ENCODE measurements at places on chromosomes 3 and 15. TPM values are rescaled to one million over a fixed set of nuclear protein-coding genes. Genes with fewer than 3 reads are reported as not detected.

The SUCNR1 gene
- not detected for total RNA-seq

The RLBP1 gene
- total RNA-seq: not detected

The PIK3CA gene
- 4.5 TPM for total RNA-seq

The NPRL2 gene
- total RNA-seq: 13.5 TPM

The AEN gene
- total RNA-seq: 79.7 TPM

The MBNL1 gene
- total RNA-seq: 58.3 TPM

The OR5K2 gene
- not detected for total RNA-seq

The KLHDC8B gene
- 4.5 TPM for total RNA-seq

The GABRR3 gene
- not detected for total RNA-seq

The ARIH1 gene
- 82.0 TPM for total RNA-seq

The CCR8 gene
- total RNA-seq: not detected

The SPSB4 gene
- total RNA-seq: not detected

The PFKFB4 gene
- total RNA-seq: 14.0 TPM

The CCR3 gene
- not detected for total RNA-seq

The PARL gene
- total RNA-seq: 63.6 TPM

The APPL1 gene
- total RNA-seq: 17.7 TPM
